ENCODE measurements at places on chromosomes 13 and 19.

- no peak for DNase-seq
These were observed 53.9 kb upstream of the FLT1 start for GRCh38 chr13:28548872-28549271.

GRCh38 chr19:55579766-55580621 is 654 bp downstream of the ZNF579 start:
- peak; percentile 71 for DNase-seq

- DNase-seq = no peak
These were observed 13.1 kb upstream of the MCF2L start for GRCh38 chr13:112955956-112956355.

DNA sequence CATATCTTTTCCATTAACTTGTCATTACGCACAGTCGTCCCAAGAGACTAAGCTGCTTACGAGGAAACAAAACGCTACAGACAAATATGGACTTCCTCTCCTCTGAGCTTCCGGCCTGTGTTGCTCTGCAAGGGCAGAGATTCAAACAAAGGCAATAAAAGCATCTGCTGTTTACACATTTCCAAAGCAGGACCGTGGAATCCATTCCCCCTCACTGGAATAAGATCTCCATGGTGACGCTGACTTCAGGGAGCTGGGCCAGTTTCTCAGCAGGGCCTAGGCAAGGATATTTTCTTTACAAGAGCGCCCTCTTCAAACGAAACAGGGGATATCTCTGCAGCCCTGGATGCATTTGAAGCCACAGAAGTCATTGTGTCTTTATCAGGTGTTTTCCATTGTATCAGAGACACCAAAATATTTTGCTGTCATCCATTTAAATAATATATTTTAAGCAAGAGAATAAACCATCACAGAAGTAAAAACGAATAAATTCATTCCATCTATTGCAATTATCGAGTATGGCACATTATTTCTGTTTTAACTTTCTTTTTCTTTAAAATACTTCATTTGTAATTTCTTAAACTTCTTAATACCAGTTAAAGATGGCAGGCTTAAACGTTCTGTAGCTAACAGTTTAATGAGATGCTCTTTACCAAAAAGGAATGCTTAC is 177.5 kb downstream of the DCLK1 start:
- peak; percentile 47 for DNase-seq

DNA sequence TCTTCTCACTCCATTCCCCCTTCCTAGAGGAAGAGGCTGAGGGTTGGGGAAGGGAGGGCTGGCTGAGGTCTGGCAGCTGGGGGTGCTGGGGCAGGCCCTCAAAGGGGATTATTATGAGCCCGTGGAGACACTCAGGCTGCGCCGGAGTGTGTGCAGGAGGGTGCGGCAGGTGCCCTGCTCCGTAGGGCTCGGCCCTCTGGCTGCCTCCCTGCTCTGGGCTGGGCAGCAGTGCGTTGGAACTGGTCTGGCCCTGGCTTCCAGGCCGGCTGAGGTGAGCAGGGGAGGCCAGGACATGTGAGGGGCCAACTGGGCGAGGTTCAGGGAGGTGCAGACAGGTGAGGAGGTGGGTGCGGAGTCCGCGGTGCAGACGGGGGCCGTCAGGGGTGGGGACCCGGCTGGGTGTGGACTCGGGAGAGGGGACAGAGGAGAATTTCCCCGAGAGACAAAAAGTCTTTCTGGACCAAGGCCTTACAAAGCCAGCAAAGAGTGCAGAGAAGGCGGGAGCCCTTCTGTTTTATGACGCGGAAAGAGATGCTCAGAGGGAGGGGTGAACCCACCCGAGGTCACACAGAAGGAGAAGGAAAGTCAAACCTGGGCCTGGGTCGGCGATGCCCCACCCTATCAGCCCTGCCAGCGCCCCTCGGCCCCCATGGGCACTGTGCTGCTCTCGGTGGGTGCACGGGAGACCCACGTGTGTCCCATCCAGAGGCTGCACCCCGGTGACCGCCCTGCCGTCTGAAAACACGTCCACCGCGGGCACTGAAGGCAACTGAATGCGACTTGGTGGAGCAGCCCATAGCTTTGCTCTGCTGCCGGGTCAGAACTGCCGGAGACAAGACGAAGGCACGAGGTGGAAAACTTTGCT is 31.0 kb downstream of the PIP5K1C start:
- no peak for DNase-seq
